Hematopoietic multipotent progenitor cell treated with erythropoietin and hydrocortisone succinate and interleukin-3 and kit ligand, for 17 days (in vitro differentiated cells): ENCODE measurements at places on chromosomes 2 and 18.

- no peak for DNase-seq
Observed at GRCh38 chr2:239159476-239159911, 241.3 kb downstream of the HDAC4 start.

DNA sequence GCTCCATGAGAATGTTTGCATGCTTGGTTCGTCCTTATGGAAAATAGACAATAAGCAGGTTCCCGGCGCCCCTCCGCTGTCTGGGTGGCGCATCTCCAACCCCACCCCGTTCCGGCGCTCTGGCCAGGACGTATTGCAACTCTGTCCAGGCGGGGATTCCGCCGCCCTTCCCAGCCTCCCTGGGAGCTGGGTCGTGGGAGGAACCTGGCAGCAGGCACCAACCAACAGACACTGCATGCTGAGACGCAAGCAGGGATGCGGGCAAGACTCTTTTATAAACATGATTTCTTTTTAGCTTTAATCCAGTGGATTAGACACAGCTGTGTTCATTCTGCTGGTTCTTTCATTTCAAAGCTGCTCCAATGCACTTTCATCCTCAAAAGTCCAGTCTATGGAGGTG lies 240.2 kb downstream of the SH3BP4 start:
- no peak for DNase-seq

DNA sequence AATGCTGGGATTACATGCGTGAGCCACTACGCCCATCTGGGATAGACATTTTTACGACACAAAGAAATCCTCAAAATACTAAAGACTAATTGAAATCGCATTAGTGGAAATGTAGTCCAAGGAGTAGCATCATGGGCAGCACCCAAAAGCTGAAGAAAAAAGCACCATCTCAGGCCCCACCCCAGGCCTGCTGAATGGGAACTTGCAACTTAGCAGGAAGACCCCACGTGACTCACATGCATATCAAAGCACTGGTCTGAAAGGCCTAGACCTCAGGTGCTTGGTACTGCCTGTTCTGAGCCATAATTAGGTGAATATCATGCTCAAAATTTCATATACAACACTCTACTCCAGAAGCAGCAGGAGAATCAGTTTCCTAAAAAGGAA lies 28.9 kb downstream of the SPRED2 start:
- no peak for DNase-seq

GRCh38 chr2:96913398-96914202 lies 43.7 kb upstream of the SEMA4C start:
- DNase-seq = no peak

DNA sequence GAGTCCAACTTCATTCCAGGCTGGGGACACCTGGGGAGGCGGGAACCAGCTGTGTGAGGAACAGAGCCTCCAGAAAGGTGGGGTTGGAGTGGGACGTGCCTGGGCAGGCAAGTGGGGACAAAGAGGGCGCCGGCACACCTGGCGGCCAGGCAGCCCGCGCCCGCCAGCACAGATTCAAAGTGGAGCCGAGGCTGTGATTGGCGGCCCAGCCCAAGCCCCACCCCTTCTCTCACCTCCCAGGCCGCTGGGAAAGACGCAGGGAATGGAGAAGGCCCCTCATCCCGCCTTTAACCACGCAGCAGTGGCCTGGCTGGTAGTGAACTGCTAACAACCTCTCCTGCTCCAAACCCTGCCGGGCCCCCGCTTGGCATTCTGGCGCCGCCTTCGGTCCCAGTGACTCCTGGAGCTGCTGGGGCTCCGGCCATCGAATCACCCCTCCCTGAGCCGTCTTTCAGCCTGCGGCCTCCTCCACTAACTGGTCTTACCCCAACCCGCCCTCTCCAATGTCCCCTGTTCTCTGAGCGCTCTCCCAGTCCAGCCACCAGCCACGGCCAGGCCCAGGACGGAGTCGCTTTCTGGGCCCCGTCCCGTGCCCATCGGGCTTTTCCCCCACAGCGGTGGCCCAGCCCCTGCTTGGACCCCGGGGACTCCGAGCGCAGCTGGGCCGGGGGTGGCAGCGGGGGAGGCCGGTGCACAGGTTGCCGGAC lies 27.9 kb upstream of the PTMA start:
- no peak for DNase-seq

DNA sequence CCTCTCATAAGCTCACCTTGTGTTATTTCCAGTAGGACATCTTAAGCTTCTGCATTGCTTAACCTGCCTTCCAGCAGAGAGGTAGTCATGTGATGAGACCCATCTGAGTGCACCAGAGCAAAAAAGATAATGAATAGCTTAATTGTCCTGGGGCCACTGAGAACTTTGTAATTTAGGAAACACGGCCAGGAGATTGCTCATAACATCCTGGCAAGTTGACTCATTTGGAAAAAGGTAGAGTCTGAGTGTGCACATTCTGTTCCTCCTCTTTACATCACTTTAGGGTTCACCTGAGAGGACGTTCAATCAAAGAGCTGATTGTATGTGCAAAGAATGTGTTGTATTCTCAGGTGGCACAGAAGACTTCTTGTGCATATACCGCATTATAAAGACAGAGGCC lies 830.2 kb upstream of the SOX11 start:
- no peak for DNase-seq

DNA sequence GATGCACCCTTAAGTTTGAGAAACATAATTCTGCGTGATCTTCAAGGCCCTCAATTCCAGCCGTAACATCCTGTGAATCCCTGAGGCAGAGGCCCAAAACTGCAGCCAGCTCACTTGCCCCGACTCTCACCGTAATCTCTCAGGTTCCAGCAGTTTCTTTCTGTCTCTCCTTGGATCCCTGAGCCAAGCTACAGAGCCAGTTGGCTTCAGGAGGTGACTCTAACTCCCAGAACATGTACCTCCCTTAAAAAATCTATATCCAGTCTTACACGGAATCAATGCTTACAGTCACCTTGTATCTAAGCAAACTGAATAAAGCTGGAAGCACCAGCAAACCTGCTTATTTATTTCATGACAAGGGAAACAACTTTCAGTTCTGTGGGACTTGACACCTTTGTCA lies 300.4 kb downstream of the SETBP1 start:
- no peak for DNase-seq

- no peak for DNase-seq
Observed at GRCh38 chr2:159788253-159788652, 9.8 kb downstream of the CD302 start.

- DNase-seq = no peak
Observed at GRCh38 chr18:25434745-25435144, 82.8 kb upstream of the ZNF521 start.

DNA sequence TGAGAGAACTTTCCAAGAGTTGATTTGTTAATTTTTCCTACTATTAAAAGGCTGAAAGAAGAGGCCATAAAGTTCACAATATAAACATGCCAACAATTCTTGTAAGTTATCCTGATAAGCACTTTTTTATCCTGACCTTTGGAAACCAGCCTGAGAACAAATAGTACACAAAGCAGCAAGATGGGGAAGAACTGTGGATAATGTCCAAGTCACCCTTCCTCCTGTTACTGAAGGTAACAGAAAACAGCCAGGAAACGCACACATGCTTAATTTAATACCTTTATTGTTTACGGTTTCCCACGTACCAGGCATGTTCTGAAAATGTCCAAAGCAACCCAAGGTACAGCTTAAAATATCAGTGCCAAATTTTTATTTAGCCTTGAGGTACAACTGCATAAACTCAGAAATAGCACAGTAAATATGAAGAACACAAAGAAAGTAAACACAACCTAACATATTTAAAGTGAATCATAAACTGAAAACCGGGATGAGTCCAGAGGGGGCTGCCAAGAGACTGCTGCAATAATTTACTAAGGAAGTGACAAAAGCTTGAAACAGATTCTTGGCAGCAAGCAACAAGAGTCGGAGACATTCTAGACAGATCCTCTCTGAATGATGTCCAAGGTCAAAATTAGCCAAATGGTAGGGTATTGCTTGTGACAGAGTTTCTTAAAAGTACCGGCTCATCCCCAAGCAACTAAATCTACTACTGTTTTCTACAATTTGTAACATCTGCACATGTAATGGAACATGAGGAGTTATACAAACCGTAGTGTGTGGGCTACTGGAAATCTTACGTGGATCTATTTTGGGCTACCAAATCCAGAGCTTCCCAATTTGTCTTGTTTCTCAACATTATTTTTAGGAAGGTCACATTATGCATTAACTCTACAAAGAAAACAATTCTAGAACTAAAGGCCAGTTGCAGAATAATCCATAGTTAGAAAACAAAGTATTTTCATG lies 93.2 kb downstream of the CABYR start:
- no peak for DNase-seq

- no peak for DNase-seq
Observed at GRCh38 chr2:68710336-68710735, 24.3 kb upstream of the ARHGAP25 start.

DNA sequence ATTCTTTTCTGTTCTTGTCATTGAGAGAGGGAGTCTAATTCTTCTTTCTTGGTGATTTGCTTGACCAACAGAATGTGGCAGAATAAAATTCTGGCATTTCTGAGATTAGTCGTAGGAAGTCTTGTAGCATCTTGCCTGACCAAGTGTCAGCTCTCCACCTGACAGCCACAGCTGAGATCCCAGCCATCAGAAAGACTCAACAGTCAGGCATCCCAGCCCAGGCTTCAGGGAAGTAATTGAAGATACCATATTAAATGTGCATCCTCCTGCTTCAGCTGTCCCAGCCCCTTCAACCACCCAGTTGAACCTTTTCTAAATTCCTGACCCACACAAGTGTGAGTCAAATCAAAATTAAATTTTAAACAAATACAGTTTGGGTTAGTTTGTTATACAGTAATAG lies 208.3 kb downstream of the PIK3C3 start:
- no peak for DNase-seq

- peak; percentile 53 for DNase-seq
Observed at GRCh38 chr18:45621061-45621511, 5.8 kb downstream of the SLC14A2 start.
